ENCODE measurements at places on chromosomes 6 and 20. TPM values are rescaled to one million over a fixed set of nuclear protein-coding genes. Genes with fewer than 3 reads are reported as not detected.
A peak's percentile ranks its signal among the peaks of the same experiment; 100 is the strongest.

DNA sequence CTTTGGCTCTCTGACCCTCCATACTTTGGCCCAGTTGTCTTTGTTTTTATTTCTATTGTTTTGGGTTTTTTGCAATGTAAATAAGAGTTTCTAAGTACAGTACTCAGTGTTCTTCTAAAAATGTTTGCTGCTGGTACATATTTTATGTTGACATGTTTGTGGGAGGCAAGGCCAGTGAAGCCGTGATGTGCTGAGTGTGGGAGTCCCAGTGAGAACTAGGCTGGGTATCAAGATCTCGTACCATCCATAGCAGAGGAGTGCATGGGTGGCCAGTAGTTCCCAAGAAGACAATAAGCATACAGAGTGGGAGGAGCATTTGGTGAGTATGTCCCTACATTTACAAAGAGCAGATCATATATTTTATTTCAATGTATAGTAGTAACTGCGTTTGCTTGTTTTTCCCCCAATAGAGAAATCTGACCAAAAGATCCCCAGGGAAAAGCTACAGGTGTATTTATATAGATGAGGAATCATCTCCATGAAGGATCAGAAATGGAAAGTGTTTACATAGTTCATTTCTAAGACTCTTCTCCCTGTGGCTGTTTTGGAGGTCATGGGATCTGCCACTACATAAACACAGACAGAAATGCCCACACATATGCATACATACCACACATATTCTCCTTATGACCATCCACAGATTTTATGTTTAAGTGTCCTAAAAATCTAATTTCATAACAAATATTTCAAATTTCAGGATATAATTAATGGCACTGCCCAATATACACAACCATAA is 285.9 kb downstream of the ALDH8A1 start:
- H3K4me1 ChIP-seq, result no peaks in the 10 kb centered on the region
- no peak overlapping the region for H3K27ac ChIP-seq
- no peaks in the 10 kb centered on the region for H3K36me3 ChIP-seq
- no peaks in the 10 kb centered on the region for H3K27me3 ChIP-seq

BCAS1 gene
- 0.09 TPM for total RNA-seq

CAGE1 gene
- not detected for total RNA-seq

CTCFL gene
- not detected for total RNA-seq

PCK1 gene
- total RNA-seq, result not detected

PXDC1 gene
- total RNA-seq, result 0.15 TPM

DNA sequence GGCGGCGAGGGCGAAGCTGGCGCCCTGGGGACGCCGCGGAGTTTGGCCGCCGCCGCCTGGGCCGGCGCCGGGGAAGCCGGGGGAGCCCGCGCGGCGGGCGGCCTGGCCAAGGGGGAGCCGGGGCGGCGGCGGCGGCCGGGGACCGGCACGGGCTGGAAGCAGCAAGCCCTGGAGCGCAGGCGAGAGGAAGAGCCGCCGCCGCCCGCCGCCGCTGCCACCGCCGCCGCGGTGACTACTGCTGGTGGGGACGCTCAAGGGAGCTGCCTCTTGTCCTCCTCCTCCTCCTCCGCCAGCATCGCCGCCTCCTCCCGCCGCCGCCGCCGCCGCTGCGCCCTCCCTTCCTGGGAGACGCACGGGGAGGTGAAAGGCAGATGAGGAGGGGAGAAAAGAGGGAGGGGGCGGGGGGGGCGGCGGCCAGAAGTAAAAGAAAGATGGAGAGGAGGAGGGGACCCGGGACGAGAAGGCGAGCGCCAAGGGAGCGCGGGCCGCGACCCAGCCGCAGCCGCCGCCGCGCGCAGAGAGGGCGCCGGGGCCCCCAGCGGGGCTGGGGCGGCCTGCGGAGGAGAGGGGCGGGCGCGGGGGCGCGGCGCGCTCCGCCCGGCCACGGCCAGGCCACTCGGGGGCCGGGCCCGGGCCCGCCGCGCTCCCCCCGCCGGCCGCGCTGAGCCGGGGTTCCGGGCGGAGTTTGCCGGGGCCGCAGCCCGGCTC is 846 bp downstream of the PDE10A start:
- no peak for DNase-seq
- no peaks in the 10 kb centered on the region for H3K36me3 ChIP-seq

TPBG gene
- total RNA-seq, result not detected

PDE7B gene
- total RNA-seq, result 0.24 TPM

DEFB132 gene
- not detected for total RNA-seq

DNA sequence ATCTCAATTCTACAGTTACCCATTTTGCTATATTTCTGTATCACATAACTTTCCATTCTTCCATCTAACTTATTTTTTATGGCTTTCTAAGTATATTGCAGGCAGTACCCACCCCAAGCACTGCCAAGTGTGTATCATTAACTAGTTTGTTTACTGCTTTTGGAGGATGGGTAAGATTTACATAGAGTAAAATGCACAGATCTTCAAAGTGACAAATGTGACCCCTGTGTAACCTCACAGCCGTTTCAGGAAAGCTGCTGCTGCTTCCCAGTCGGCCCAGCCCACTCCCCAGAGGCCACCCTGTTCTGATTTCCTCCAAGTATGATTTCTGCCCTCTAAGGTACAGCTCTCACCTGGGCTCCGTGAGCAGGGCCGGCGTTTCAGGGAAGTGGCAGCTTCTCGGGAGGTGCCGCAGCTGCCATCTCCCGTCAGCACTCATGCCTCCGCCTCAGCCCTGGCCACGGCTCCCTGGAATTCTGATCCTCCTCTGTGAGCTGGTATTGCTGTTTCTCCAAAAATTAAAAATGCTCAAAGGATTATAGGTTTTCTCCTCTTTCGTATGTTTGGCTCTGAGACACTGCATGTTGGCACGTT is 15.0 kb upstream of the MAP1LC3A start:
- no peak for DNase-seq
- H3K27me3 ChIP-seq, result no peaks in the 10 kb centered on the region
- no peak overlapping the region for H3K4me3 ChIP-seq
- peaks cover 10% of the 10 kb centered on the region for H3K36me3 ChIP-seq
- H3K4me1 ChIP-seq, result peaks cover 13% of the 10 kb centered on the region
- no peak overlapping the region for H3K27ac ChIP-seq

UBE2C gene
- 130 TPM for total RNA-seq

GRCh38 chr6:91654357-91654756 is 1067.5 kb upstream of the MAP3K7 start:
- H3K36me3 ChIP-seq, result no peaks in the 10 kb centered on the region
- no peak overlapping the region for H3K27ac ChIP-seq
- H3K4me3 ChIP-seq, result no peak overlapping the region
- H3K4me1 ChIP-seq, result no peaks in the 10 kb centered on the region

GRCh38 chr6:144159742-144160141 is 9.4 kb downstream of the STX11 start:
- no peaks in the 10 kb centered on the region for H3K27me3 ChIP-seq
- no peaks in the 10 kb centered on the region for H3K36me3 ChIP-seq
- no peaks in the 10 kb centered on the region for H3K4me1 ChIP-seq
- no peak for DNase-seq
- H3K4me3 ChIP-seq, result no peak overlapping the region

PNLDC1 gene
- 0.39 TPM for total RNA-seq

DNA sequence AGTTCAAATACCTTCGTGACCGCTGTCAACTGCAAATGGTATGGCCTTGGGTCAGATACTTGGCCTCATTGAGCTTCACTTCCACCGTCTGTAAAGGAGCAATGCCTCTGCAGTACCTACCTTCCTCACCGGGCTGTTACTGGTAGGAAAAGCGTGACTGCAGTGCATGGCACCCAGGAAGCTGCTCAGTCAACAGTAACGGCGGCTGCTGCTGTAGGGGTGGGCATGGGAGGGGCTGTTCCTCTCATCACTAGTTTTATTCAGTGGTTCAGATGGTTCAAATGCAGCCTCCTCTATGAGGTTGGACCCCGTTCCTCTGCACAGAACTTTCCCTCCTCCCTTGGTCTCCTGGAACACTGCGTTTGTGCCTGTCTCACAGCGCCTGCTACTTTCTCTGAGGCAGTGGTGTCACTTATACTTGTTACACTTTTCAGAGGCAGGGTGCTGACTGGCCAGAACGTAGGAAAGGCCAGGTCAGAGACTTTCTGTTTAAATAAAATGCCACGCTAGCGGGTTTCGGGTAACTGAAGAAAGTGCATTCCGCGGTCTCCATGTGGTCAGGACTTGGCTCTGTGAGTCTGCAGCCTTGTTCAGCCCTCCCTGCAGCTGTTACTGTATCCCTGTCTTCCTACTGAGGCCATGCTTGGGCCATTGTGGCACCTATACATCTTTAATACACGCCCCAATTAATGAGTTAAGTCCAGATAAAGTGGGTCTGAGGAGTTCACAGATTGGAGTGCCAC is 279.6 kb downstream of the NRN1 start:
- H3K4me1 ChIP-seq, result no peaks in the 10 kb centered on the region
- no peaks in the 10 kb centered on the region for H3K27me3 ChIP-seq
- H3K36me3 ChIP-seq, result no peaks in the 10 kb centered on the region
- no peak overlapping the region for H3K27ac ChIP-seq

DNA sequence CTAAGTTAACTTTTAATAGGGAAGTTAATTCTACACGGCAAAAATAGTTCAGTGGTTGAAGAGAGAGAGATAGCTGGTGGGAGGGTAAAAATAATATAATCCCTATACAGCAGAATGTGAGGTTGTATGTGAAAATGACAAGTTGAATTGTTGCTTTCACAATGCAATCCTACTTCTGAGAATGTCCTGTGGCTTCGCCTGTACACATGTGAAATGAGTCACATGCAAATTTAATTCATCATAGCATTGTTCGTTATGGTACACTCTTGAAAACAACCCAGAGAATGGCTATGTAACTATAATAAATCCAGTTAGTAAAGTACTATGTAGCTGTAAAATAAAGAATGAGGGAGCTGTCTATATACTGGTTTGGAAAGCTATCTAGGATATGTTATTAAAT is 46.0 kb upstream of the HINT3 start:
- H3K27me3 ChIP-seq, result no peaks in the 10 kb centered on the region
- H3K4me3 ChIP-seq, result no peak overlapping the region
- no peaks in the 10 kb centered on the region for H3K4me1 ChIP-seq
- no peaks in the 10 kb centered on the region for H3K36me3 ChIP-seq

DNA sequence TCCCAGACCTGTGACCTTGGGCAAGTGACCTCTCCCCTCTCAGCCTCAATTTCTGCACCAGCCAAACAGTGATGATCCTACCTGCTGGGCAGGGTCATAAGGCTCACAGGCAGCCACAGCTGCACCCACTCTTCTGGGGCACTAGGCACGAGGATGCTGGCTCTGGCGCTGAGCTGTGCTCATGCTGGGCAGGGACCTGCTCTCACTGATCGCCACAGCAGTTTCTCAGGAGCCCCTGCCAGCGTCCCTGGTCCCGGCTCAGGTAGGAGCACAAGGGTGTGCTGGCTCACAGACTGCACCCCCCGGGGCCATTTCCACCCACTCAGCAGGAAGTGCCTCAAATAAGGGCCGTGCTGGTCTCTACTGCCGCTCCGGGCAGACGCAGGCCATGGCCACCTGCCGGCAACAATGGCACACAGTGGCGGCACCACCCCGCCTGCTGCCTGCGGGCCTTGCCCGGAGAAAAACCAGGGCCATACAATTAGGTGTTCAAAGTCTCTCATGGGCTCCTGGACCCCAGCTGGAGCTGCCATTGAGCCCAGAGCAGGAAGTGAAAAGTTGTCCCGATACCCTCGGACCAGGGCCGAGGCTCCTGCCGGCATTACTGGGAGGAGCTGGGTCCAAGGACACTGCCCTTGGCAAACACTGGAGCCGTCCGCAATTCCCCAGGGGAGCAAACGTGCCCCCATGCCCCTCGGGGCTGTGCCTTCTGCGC is 4.6 kb upstream of the CABLES2 start:
- no peak for DNase-seq
- no peak overlapping the region for H3K27ac ChIP-seq

DNA sequence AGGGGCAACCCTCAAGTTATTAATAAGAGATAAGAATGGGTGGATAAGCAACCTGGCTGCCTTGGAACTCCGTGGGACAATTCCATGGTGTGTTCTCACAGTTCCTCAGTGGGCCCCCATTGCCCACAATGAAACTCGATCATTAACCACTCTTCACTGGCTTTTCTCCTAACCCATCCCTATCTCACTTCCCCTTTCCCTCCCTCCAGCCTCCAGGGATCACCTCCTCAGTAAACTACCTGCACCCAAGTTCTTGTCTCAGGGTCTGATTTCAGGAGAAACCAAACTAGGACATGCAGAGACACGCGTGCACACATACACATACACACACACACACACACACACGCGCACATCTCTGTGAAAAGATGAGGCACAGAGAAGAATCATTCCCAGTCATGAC is 37.7 kb upstream of the FOXP4 start:
- DNase-seq, result no peak
- H3K36me3 ChIP-seq, result no peaks in the 10 kb centered on the region
- peaks cover 16% of the 10 kb centered on the region for H3K27me3 ChIP-seq

DNA sequence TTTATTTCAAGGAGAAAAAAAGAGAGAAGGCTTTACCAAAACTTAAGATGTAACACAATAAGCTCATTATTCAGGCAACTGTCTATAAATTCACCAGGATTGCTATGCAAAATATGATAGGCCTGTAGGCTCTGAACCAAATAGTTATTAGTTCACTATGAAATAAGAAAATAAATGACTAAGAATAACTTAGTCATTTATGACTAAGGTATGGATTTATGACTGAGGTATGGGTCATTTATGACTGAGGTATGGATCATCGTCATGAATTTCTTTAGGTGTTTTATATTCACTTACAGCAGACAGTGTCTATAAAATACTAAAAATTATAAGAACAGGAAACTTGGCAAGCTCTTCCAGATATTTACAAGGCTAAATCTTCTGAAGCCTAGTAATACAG is 52.1 kb upstream of the SNX9 start:
- H3K4me1 ChIP-seq, result peaks cover 22% of the 10 kb centered on the region
- no peaks in the 10 kb centered on the region for H3K36me3 ChIP-seq
- no peak overlapping the region for H3K27ac ChIP-seq
- no peak for DNase-seq
- no peak overlapping the region for H3K4me3 ChIP-seq

PRKN gene
- 0.55 TPM for total RNA-seq

DNA sequence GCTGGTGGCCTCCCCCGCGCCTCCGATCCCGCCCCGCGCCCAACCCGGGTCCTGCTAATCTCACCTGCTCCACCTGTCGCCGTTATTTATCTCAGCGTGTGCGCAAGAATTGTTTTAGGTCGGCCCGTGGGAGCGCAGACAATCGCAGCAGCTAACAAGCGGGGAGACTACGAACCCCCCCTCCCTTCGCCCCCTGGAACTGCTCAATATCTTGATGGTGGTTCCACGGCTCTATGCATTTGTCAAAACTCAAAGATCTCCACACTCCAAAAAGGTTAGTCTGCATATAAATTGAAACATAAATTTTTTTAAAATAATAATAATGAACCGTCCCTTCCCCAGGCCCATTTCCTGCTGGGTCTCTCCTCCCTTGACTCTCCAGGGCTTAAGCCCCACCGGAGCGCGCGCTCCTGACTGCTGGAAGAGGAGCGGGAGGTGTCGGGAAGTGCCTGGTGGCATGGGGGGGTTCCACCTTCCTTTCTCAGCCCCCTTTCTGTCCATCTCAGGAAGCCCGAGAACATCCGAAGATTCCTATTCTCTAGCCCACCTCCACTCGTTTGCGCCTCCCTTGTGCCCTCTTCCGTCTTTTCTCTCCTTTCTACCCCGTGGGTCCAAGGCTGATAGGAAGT is 1.6 kb upstream of the MDGA1 start:
- H3K4me3 ChIP-seq, result peak overlapping the region; percentile 75
- no peak overlapping the region for H3K27ac ChIP-seq
- no peaks in the 10 kb centered on the region for H3K36me3 ChIP-seq
- peaks cover 26% of the 10 kb centered on the region for H3K27me3 ChIP-seq
- peaks cover 20% of the 10 kb centered on the region for H3K4me1 ChIP-seq

GPX5 gene
- total RNA-seq, result not detected

GRCh38 chr20:420721-421574 is 12.8 kb downstream of the RBCK1 start:
- no peak overlapping the region for H3K27ac ChIP-seq
- no peak for DNase-seq
- H3K4me1 ChIP-seq, result no peaks in the 10 kb centered on the region
- peaks cover 49% of the 10 kb centered on the region for H3K36me3 ChIP-seq
- no peak overlapping the region for H3K4me3 ChIP-seq

SNAI1 gene
- total RNA-seq, result 0.49 TPM
